ENCODE measurements at places on chromosomes 2 and 18.

DNA sequence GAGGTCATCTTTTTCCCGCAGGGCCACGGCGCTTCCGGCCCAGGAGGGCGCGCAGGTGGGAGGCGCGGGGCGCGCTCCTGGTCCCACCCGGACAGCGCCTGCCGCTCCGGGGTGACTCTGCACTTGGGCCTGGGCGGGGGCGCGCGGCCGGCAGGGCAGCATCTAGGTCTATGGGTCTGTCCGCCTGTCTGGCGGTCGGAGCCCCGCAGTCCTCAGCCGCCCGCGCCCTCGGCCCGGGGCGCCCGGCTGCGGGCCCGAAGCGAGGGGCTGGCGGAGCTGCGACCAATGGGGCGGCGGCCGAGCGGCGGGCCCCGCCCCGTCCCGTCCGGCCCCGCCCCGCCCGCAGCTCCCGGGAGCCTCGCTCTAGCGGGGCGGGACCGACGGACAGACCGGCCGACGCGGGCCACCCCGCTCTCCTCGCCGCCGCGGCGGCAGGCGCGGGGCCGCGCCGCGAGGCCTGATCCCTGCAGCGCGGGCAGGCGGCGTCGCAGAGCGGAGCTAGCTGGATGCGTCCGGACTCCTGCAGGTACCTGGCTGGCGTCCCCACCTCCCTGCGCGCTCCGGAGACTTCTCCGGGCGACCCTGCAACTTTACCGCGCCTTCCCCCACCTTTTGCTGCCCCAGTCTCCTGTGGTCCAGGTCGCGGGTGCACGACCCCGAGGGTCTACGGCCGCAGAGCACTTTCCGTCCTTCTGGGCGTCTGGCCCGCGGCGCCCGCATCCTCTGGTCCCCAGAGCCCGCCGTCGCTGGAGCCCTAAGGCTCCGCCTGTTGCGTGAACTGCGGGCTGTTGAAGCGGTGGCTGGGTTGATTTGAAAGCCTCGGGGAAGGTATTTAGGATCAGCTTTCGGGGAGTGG, at the start of gene KCNS3:
Gene KCNS3 (plus strand): TSS at position 387 of the 856 bp plus-strand sequence. CDS start 52,342 bp downstream, outside the sequence.
- DNase-seq, result no peak

- DNase-seq, result peak; percentile 40
Observed at GRCh38 chr18:44679914-44680272, 795 bp upstream of the SETBP1 start.

DNA sequence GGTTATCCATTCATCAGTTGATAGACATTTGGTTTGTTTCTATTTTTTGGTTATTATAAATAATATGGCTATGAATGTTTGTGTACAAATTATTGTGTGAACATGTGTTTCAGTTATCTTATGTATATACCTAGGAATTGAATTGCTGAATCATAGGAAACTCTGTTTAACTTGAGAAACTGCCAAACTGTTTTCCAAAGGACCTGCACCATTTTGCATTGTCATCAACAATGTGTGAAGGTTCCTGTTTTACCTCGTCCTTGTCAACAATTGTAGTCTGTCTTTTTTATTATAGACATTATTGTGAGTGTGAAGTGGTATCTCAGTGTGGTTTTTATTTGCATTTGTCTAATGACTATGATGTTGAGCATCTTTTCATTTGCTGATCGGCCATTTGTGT, 17.1 kb downstream of the PDK1 start:
- DNase-seq, result no peak

DNA sequence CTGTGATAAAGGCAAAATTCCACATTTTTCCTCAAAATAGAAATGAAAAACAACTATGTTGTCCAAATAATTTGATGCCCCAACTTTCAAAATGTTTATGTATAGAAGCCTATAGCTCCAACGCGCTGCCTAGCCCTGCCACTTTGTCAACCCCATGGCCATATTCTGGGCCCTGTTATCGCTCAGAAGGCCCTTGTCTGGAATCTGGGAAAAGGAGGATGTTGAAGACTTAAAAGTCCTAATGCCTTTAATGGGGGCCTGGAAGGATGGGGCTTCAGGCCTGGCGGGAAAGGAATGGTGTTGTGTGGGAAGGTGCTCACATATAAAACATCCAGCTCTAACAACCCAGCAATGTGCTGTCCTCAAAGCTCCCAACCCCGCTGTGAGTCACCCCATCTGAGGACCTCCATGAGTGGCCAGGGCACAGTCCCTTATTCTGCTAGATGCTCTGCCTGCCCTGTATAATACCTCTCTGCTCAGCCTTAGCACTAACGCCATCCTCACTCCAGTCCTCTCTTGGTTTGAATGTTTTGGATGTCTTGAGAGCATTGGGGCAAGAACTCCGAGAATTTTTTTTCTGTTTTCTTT, 86.0 kb downstream of the ACSL3 start:
- DNase-seq, result no peak

GRCh38 chr2:33272001-33272400, 204.4 kb upstream of the RASGRP3 start:
- DNase-seq, result no peak

- DNase-seq, result no peak
Observed at GRCh38 chr2:136134126-136134525, 16.2 kb upstream of the CXCR4 start.

GRCh38 chr2:42775186-42775585, 11.3 kb upstream of the OXER1 start:
- DNase-seq, result no peak

DNA sequence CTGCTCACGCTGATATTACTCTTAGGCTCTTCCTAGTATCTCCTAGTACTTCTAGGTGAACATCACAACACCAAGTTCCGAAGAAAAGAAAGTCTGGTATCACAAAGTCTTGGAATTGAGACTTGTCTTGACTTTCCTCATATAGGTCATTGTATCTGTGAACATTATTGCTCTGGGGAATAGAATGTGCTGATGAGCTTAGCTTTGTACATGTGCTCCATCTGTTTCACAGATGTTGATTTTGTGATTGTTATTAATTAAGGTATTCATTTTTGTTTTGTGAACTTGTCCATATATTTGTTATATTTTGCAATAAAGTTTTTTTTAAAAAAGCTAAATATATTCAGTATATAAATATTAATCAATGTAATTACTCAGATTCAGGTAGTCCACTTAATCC, 111.7 kb downstream of the BABAM2 start:
- no peak for DNase-seq

- no peak for DNase-seq
Observed at GRCh38 chr2:68537011-68537410, 69.6 kb downstream of the APLF start.

GRCh38 chr2:12507295-12507694, 209.4 kb upstream of the TRIB2 start:
- peak; percentile 74 for DNase-seq

DNA sequence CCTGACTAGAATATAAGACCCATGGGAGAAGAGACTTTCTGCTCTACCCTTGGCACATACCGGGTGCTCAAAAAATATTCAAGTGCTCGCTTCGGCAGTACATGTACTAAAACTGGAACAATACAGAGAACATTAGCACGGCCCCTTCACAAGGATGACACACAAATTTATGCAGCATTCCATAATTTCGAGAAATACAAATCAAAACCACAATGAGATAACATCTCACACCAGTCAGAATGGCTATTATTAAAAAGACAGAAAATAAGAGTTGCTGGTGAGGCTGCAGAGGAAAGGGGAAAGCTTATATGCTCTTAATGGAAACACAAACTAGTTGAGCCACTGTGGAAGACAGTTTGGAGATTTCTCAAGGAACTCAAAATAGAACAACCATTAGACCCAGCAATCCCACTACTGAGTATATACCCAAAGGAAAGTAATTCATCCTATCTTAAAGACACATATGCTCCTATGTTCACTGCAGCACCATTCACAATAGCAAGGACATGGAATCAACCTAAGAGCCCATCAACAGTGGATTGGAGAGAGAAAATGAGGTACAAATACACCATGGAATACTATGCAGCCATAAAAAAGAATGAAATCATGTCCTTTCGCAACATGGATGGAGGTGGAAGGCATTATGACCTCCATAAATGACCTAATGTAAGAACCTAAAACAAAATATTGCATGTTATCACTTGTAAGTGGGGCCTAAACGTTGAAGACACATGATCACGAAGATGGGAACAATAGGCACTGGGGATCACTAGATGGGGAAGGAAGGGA, 71.6 kb upstream of the CYP1B1 start:
- DNase-seq, result no peak

DNA sequence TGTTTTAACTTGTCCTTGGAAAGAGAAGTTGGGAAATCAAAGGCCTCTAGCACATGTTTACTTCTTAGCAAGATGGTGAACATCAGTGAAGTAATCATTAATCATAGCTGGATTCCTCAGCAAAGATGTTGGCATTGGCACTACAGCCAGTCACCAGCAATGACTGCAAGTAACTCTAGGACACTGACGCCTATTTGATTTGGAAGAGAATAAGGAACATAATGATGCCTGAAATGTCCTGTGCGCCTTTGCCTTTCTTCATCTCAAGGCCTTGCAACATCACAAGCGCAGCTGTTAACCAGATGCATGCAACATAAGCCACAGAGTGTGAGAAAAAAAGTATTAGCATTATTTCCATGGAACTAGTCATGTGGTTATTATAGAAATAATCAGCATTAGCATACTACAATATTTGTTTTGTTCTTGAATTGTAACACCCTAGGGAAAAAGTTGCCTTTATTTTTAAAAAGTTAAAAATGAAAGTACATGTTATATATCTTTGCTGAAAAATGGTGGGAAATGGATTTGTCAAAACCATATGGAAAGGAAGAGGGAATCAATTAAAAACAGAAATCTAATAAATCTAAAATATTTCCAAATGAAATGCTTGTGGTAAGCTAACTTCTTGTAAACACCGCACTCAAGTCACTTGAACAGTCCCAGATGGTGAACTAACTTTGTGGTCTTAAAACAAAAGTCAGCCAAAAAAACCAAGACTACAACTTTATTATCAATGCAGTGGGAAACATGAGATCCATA, 55.6 kb downstream of the THADA start:
- no peak for DNase-seq

- DNase-seq, result no peak
Observed at GRCh38 chr2:43569921-43570320, 25.9 kb downstream of the THADA start.

- DNase-seq, result no peak
Observed at GRCh38 chr2:149307014-149307413, 23.4 kb upstream of the LYPD6 start.

GRCh38 chr2:97011977-97012569, 25.7 kb upstream of the FAM178B start:
- no peak for DNase-seq

DNA sequence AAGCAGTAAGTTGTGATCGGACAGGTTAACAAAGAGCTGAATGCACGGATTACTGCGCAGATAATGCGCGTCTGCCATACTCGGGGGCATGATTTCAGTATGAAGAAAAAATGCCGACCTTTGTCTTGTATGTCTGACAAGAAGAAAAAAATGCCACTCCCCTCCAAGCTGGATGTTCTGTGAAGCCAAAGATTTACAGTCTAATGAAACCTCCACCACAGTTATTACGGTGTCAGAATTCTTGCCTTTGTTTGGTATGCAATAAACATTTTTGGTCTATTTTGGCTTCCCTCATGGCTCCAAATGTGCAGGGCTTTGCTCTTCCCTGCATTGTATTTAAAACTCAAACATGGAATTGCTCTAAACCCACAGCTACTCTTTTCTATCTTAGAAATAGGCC, 72.2 kb upstream of the THUMPD2 start:
- no peak for DNase-seq

DNA sequence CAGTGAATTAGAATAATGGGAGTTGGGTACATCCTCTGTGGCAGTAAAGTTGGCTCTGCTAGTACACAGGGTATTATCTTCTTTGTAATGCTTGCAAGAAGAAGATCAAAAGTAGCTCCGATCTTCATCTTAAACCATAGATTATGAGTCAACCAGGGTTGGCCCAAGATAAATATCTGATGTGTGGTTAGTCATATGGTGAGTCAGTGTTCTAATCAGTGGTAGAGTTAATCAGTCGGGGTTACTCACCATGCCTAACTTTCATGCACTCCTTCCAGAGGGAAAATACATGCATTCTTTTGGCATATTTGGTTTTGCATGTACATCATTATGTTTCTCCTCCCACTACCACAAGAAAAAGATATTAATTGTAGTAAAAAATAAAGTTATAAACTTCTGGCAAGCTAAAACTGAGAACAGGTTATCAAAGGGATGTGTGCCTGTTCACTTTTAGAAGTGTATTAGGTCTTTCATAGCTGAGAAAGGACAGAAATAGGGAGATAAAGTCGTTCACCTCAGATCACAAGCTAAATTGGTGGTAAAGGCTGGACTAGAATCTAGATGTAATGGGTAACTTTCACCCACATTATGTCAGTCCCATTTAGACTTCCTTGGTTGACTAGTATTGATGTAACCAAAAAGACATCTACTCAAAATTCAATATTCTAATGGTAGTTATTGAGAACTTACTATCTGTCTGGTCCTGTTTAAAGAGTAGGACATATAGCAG, 684.4 kb downstream of the IRS1 start:
- DNase-seq, result no peak

DNA sequence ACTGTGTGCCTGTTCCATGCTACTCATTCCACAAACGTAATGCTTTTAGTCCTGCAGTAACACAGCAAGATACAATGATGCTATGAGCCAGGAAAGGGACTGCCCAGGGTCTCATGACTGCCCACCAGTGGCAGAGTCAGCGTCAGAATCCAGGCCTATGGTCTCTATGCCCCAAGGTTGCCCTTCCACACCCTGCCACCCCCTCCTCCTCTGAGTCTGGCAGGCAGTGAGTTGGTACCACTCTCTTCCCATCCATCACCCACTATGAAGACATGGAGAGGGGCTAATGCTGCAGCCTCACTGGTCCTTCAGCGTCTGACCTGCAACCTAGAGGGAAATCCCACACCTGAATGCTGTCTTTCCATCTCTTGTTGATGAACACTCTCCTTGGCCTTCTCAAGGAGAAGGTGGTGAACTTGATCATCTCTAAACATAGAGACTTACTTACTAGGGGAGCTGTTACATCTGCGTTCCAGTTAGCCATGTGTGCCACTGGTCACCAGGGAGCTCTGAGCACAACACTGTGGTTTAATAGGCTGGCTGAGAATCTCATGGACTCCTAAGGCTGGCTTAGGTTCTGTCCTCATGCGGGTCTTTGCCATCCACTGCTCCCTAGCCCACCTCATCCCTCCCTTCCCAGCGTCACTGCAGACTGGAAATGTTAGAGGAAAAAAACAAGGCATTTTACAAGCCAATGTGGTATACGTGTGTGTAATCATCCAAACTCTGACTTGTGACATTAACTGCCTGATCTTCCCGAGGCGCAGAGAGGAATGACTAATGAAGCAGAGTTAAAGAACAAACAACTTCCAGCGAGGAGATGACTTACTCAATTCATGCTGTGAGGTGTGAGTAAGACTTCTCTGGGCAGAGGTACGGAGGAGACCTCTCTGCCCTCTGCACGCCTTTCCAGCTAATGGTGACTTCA, 28.8 kb downstream of the STEAP3 start:
- no peak for DNase-seq

- no peak for DNase-seq
Observed at GRCh38 chr2:69154106-69154505, 141.1 kb downstream of the ANTXR1 start.

DNA sequence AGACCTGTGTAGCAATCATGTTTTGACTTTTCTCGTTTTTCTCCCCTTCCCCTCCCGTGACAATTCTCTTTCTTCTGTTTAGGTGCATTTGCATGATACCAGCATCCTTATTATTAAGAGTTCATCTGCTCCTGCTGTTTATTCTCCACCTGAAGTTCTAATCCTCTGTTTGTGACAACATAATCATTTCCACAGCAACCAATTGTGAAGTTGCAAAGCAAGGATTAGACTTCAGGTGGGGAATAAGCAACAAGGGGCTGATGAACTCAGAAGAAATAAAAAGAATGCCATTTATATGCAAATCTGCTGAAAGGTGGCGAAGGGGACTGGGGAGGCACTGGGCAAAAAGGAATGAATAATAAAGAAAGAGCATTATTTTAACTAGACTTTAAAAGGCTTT, 124.8 kb upstream of the LINC00305 start:
- no peak for DNase-seq

All from stimulated activated CD4-positive, alpha-beta T cell treated with anti-CD3 and anti-CD28 coated beads, Interleukin-4, amount 100 ng/mL, for 1 hour (primary cell).